ENCODE measurements at places on chromosomes 1 and 21.

DNA sequence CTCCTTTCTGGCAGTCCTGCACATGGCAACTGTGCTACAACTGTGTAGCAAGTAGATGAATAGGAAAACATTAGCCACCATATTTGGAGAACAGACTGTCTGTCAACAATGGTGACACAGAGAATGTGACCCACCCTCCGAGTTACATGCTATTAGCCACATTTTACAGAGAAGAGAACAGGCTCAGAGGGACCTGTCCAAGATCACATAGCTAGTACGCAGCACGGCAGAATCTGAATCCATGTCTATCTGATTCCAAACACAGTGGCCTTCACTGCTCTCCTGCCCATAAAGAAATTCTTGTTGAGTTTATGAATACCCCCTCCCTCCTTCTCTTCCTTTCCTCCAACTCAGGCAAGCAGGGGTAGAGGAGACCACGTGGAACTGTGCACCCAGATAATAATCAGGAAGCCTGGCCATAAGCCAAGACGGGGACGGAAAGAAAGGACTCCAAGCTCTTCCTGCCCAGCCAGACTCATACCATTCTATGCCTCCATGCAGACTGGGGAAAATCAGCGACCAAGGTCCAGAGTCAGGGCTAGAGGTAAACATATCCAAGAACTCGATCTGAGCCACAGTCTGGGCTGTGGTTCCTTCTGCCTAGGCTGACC, 78.8 kb downstream of the TRABD2B start:
- DNase-seq = peak; percentile 14

- DNase-seq = no peak
Observed at GRCh38 chr1:79604490-79605198, 598.1 kb upstream of the ADGRL4 start.

DNA sequence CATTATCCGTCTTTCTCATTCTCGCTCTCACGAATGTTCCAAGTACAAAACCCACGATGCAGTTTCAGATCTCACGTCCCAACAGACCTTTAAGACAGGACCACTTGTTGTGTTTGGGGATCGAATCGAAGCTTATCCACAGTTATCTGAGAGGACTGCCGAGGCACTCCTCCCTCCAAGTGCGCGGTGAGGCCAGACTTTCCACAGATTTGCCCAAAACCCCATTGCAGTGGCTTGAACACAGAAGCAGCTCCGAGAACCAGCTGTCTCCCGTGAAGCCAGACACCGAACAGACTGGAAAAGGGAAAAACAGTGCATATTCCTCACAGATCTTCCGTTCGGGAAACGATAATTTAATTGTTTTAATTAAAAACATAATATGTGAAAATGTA, 46.5 kb upstream of the COL6A2 start:
- no peak for DNase-seq

DNA sequence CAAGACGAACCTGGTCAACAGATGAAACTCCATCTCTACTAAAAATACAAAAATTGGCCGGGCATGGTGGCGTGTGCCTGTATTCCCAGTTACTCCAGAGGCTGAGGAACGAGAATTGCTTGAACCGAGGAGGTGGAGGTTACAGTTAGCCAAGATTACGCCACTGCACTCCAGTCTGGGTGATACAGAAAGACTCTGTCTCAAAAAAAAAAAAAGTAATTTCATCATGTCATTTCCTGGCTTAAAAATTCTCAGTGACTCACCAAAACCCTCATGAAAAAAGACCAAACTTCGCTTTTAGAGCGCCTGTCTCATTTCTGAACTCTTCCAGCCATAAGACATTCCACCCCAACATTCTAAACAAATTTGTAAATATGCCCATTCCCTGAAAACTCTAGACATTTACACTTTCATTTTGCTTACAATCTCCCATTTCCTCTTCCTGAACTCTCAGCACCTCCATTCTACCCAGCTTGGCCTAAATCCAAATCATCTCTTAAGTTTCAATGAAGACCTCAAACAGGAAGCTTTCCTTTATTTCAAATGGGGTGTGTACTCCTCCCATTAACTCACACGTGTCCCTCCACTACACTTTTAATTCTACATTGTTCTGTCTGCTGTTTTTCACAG, 50.5 kb upstream of the PRRC2C start:
- DNase-seq = no peak

GRCh38 chr1:62276791-62277190, 42.4 kb downstream of the KANK4 start:
- DNase-seq = no peak

DNA sequence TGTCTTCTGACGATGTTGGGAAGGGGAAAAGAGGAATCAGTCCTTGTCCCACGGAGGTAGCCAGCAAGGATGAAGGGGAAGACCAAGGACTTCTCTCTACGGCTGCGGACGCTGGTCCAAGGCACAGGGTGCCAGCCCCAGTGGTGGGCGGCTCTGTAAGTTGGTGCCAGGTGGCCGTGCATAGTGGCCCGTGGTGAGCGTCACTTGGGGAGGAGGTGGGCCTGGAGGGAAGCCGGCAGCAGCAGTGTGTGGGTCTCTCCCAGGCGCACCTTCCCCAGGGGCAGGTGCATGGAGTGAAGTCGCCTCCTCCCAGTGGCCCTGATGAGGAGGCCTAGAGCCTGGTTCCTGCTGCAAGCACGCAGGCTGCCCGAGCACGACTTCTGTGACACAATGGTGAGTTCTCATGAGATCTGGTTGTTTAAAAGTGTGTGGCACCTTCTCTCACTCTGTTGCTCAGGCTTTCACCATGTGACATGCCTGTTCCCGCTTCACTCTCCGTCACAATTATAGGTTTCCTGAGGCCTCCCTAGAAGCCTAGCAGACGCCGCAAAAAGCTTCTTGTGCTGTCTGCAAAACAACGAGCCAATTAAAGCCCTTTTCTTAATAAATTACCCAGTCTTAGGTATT, 43.6 kb upstream of the TIAM1 start:
- no peak for DNase-seq

GRCh38 chr1:240652549-240652948, 40.6 kb upstream of the GREM2 start:
- DNase-seq = no peak

- DNase-seq = no peak
Observed at GRCh38 chr1:27118440-27118689, 36.6 kb downstream of the SLC9A1 start.

DNA sequence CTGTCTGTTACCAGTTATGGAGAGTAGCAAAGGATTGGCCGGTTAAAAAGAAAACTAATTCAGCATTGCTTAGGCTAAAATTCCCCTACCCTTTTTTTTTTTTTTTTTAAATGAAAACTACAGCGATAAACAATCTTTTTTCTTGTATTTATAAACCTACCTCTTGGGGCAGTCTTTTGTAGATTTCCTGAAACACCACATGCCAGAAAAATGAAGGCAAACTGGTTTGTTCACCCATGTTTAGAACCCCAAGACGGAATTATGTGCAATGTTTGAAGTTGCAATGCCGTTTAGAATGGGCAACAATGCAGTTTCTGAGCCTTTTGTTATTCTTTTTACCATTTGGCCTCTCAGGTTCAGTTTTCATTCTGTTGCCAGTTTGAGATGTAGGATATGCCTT, 59.1 kb downstream of the PRDM2 start:
- DNase-seq = no peak

DNA sequence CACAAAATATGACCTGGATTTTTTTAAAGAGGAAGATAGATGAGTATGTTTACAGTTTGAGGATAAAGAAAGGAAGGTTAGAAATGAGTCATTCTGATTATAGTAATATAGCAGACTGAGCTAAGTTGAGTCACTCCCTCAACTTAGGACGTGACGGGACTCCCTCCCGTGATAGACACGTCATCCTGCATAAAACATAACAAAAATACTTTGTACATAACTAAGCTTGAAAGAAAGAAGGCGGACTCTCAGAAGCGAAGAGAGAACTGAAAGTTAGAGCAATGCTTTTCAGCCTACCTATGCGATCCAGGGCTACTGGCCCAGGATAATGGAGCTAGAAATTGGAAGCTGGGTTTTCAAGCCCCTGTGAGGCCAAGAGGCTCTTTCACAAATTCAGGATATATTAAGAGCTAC, 53.0 kb upstream of the DESI2 start:
- no peak for DNase-seq

DNA sequence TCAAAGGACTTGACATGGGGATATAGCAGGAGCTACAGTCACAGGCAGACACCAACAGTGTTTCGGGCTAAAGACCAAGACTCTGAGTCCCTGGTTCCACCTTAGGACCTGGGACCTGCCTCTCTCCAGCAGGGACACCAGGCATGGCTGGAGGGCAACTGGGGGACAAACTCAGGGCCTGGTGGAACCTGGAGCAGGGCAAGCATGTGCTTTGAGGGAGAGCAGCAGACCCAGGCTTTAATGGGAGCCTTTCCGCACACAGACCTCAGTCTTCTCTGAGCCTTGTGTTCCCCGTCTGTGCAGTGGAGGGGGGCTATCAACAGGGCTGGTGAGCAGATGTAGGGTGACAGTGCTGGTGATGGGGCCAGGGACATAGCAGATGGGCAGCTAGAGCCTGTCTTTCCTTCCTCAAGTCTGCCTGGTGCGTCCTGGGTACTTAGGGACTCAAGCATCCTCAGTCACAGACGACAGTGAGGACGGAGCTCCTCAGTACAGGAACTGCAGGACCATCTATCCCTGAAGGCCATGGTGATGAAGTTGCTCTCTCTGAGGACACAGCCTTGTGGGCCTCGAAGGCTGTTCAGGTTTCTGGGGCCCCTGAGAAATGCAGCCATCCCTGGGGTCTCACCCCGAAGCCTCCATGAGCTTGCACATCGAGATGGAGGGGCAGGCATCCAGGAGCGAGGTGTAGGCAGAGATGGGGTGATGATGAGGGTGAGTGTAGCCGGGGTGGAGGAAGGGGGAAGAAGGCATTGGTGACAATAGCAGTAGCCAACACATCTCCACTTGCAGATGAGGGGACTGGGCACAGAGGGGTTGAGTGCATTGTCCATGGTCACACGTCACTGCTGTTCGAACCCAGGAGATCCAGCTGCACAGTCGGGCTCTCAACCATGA, 593.4 kb downstream of the PTPRU start:
- no peak for DNase-seq

- DNase-seq = no peak
Observed at GRCh38 chr1:153057375-153057774, at the start of gene SPRR2A. Gene SPRR2A, minus strand, starts transcription at chr1:153057512. Its CDS starts 777 bp downstream, at chr1:153056735.

- no peak for DNase-seq
Observed at GRCh38 chr1:240831191-240831631, 219.3 kb upstream of the GREM2 start.

DNA sequence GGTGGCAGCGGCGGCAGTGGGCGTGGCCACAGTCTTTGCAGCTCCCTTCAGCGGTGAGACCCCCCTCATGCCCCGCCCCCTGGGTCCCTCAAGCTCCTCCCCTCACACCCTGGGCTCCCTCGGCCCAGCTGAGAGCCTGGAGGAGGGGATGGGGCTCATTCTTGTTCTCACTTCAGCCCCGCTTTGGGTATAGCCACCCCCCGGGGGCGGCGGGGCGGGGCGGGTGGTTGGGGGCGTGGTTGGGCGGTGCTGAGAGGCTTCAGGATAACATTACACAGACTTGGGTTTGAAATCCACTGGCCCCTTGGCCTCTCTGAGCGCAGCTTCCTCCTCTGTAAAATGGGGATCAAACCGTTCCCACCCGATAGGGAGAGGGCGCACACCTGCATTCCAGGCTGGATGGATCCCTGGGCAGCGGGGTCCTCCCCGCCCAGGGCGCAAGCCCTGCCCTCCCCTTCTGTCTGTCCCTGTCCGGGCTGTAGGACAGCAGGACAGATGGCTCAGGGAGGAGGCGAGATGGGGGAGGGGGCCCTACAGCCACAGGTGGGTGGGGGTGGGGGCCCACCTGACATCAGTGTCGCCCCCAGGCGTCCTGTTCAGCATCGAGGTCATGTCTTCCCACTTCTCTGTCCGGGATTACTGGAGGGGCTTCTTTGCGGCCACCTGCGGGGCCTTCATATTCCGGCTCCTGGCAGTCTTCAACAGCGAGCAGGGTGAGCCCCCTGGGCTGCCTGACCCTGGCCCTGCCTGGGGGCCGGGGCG, 5.1 kb downstream of the CLCNKA start:
- no peak for DNase-seq

DNA sequence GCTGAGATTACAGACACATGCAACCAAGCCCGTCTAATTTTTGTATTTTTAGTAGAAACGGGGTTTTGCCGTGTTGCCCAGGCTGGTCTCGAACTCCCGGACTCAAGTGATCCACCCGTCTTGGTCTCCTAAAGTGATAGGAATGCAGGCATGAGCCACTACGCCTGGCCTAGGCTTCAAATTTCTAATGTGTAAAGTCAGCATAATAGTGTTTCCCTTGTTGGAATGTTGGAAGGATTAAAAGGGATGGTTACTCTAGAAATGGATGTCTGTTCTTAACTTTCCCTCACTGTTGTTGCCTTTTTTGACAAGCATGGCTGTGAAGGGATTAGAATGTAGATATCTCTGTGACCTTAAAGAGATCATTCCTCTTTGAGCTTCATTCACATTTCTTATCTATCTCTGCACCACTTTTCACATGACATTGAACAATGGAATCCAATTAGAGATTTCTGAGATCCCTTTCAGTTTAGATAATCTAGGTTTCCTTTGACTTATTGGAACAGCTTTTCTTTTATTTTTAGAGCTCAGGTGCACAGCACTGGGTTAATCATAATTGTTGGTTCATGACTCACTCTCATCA, 33.7 kb downstream of the NFASC start:
- no peak for DNase-seq

GRCh38 chr1:25182629-25183028, 49.7 kb downstream of the SYF2 start:
- no peak for DNase-seq

DNA sequence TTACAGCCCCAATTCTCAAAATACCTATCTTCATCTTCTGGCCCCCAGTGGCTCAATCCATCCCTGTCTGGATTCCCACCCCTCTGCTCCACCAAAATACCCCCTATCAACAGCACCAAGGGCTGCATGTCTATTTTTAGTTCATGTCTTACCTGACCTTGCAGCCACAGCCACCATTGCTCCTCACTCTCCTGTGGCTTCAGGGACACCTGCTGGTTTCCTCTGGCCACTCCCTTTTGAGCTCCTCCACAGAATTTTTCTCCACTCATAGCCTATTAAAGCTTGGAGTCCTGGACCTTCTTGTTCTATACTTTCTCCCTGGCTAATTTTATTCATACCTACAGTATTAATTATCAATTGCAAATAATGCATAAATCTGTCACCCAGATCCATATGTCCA, 125.3 kb upstream of the NGF start:
- no peak for DNase-seq

DNA sequence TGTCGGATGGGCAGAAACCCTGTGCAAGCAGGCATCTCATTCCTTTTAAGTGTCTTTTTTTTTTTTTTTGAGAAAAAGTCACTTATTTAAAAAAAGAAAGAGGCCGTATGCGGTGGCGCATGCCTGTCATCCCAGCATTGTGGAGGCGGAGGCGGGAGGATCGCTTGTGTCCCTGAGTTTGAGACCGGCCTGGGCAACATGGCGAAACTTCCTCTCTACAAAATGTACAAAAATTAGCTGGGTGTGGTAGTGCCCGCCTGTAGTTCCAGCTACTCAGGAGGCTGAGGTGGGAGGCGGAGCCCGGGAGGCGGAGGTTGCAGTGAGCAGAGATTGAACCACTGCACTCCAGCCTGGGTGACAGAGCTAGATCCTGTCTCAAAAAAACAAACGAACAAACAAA, 1.7 kb downstream of the GPR137B start:
- no peak for DNase-seq
